AG04449 (cell line): ENCODE measurements at places on chromosomes 16 and 17.

DNA sequence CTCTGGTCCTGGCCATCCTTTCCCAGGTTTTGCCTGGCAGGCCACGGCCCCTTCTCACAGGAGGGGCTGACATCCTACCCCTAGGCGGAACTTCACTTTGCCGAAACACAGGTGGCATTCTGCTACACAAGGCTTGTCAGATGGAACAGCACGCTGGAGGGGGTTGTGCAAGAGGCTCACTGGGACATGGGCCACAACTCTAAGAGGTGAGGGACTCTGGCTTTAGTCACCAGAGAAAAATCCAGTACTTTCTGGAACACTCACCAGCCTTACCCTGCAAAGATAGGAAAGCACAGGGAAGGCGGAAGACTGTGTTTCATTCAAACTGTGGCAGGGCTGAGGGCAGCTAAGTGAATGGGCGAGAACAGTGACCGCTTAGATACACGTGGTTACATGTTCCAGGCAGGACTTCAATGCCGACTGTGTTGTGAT, 18.3 kb downstream of the CDC42EP4 start:
- no peak for DNase-seq

DNA sequence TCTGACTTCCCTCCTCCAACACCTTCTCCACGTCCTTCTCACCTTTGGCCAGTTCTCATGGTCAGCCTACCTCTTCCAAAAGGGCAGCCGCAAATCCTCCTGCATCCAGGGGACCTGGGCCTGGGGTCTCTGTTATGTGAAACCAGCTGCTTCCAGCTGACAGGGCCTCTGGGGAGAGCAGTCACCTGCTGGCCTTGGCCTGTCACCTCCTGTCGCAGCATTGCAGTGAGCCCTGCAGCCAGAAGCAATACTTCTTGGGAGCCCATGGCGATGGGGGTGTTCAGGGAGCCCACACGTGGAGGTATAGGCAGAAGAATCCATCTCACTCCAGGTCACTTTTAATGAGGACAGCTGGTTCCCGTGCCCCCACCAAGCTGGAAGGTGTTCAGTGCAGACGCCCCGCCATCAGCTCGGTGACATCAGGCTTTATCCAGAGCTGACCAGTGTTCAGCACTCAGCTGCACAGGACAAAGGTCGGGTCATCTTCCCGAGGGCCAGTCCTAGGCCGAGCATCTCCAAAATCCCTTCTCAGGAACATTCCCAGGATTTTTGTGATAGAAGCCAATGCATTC, 1.7 kb upstream of the SLC47A2 start:
- DNase-seq, result no peak

DNA sequence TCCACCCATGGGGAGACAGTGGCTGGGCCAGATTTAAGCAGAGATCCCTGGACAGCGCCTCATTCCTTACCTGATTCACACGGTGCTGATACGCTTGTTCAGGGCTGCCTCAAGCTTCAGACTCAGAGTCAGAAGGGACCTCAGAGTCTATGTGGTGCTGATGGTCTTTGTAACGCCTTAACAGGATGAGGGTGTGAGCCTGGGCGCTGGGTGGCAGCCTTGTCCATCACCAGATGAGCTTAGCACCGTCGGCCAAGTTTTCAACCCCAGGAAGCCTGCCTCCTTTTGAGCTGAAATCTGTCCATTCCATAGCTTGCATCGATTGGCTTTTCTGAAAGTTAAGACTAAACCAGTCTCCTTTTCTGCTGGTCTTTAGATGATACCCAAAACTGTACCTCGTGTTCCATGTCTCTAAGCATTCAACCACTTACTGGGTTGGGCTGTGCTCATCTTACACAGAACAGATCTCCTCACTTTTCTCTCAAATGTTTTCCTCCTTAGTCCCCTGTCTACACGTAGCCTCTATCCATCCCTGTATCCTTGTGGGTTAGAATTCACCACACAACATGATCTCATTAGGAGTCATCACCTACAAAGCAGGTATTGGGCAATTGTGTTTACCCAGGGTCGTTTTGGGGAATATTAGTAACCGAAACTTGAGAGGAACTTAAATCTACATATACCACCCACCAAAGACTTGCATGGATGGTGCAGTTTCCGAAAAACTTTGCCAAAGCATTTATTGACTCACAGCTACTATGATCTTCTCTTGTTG, 573.4 kb downstream of the CDH13 start:
- DNase-seq, result no peak

DNA sequence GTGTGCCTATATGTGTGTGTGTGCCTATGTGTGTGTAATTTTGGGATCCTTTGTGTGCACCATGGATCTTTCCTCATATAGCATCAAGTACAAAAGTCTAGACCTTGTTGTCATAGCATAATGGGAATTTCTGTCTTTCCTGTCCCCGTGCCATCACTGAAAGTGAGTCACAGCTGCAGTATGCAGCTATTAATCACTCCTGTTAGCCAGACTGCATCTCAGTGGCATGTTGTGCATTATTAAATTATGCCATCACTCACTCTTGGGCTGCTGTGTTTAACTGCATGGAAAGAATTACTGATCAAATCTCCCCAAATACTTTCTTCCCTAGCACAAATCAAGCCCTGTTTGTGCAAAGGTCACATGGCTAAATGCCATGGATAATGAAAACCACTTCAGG, 92.4 kb downstream of the CBLN1 start:
- DNase-seq, result no peak

- no peak for DNase-seq
Observed at GRCh38 chr17:13073018-13073417, 55.2 kb upstream of the ELAC2 start.

- DNase-seq, result no peak
Observed at GRCh38 chr16:5789033-5789432, 691.4 kb upstream of the EEF2KMT start.

GRCh38 chr17:7191571-7192270, 12.6 kb upstream of the ASGR1 start:
- no peak for DNase-seq

GRCh38 chr17:54221499-54221898, 398.8 kb downstream of the KIF2B start:
- DNase-seq, result no peak

DNA sequence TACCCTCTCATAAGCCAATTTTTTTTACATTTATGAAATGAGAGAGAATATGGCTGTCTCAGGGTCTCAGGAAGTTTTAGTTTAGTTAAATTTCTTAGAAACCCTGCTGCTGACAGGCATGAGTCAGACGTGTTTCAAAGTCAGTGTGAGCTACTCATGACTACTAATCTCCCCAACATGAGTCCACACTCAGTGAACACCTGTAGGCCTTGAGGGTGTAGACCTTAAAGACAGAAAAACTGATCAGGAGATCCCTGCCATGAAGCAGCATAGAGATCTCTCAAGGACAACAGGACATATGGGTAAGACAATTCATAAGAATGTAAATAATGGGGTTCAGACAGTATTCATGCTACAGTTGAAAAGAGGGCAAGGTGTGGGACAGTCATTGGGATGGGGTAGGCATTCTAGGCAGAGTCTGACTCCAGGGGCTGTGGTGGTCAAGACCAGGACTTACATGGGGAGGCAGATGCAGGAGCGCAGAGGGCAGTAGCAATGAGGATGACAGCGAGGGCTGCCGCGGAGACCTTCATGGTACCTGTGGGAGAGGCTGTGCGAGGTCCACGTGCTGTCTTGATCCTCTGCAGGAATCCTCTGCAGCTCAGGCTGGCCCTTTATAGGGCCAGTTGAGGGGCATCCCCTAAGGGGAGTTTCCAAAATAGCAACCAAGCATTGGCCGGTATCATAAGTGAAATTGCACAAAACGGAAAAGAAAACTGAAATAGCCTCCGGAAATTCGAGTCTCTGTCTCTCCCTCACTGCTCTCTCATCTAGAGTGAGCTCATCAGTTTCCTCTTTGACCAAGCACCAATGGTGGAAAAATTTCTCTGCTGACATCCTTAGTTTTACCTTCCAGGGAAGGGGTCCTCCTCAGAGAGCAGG, at the start of gene CCL5:
CCL5 (minus strand) TSS at position 588 of the 882 bp plus-strand sequence.
- DNase-seq, result no peak

GRCh38 chr17:65485388-65486299, 75.8 kb downstream of the AXIN2 start:
- no peak for DNase-seq

DNA sequence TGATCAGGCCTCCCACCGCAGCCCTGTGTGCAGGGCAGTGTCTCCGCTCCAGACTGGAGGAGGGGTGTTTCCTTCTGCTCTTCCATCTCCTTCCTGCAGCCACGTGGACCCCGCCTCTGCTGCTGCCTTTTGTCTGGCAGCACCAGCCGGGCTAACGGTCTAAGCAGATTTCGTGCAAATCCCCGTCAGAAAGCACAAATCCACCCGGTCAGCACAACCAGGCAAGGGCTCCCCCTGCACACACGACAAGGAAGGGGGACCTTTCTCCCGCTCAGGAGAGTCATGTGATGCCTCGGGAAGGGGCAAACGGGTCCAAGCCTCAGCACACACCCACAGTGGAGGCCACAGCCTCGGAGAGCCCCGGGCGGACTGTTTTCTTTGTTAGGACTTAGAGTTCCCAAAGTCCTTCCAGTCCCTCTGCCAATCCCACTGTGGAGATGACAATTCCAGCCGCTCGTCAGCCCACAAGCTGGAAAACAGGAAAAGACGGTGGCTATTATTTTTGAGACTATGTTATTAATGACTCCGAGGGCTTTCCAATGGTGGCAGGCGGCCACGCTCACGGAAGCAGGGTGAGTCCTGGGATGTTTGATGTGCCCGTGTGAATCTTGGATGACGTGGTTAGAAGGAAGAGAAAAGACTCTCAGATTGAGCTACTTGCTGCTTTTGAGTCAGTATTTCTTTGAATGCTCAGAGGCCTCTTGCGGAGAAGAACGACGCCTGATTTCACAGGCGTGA, 22.5 kb upstream of the MEAK7 start:
- DNase-seq, result no peak

DNA sequence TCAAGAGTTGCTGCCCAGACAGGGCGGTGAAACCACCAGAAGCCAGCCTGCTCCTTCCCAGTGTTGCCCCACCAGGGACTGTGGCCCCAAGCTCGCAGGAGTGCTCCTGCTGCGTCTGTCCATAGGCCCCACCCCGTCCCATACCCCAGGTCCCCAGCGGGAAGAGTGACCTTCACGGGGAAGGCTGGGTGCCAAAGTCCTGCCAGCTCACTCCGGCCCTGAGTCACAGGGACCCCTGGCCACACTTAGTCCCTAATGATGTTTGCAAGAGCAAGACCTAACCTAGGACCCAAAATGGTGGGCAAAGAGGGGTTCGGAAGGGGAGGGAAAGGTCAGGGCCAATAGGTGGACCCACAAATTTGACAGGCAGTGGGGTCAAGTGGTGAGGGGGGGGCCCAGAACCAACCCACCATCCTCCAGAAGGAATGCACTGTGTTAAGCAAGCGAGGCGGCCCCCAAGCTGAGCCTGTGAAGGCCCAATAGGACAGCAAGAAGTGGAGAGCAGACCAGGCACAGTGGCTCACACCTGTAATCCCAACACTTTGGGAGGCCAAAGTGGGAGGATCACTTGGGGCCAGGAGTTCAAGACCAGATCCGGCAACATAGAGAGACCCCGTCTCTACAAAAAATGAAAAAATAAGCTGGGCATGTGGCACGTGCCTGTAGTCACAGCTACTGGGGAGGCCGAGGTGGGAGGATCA, 3.3 kb downstream of the DOK4 start:
- no peak for DNase-seq

DNA sequence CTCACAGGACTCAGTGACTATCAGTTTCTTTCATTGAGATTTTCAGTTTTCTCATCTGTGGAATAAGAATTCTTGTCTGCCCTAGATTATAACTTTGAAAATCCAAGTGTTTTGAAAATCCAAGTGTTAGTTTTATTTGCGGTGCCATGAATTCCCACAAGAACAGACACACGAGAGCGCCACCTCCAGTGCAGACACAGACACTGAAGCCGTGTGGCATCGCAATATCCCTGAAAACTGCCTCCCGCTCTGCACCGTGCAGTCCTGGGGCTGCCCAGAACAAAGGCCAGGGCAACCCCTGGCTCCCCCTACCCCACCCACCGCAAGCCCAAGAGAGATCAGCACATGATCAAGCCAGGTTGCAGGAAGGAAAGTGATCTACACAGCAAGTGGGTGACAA, 229.5 kb upstream of the ASIC2 start:
- no peak for DNase-seq

GRCh38 chr16:87240211-87241136, 76.7 kb downstream of the C16orf95 start:
- DNase-seq, result no peak

- no peak for DNase-seq
Observed at GRCh38 chr17:80746262-80746935, 201.8 kb downstream of the RPTOR start.

GRCh38 chr16:80466024-80466987, 74.5 kb upstream of the DYNLRB2 start:
- no peak for DNase-seq

- DNase-seq, result no peak
Observed at GRCh38 chr17:5667871-5668270, 83.6 kb upstream of the NLRP1 start.

DNA sequence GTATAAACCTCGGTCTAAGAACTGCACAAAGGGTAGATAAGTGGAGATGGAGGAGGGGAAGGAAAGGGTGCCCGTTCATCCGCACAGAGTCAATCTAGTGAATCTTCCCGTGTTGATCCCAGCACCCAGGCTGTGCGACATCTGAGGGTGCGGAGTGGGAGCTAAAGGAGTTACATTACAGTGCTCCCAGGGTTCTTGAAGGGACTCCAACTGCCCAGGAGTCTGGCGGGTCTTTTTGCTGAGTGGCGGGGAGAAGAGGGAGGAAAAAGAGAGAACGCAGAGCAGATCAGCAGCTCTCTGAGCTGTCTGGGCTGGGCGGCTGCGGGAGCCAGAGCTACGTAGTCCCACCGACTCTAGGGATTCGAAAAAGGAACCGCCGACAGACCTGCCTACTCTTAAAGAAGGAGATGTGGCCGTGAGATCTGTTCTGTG, 1.6 kb upstream of the CA10 start:
- no peak for DNase-seq

DNA sequence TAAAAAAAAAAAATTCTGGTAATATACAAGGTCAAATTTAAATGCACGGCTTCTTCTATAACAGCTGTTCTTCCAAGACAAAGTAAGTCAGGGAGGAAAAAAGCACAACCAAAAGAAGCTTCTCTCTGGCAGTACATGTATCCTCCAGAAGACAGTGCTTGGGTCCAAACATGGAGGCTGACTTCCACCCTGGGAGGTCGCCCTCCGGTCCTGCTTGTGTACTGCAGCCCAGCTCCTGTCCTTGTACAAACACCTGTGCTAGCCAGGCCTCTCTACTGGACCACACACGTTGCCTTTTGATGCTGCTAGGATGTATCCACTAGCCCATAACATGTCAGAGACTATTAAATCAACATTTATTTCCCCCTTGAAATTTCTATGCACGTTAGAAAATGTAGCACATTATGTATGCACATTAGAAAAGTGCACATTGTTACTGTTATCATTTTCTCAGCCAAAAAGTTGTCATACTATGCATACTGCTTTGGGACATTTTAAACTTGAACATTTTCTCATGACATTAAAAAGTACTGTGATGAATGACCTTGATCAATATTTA, 21.9 kb downstream of the TEKT3 start:
- no peak for DNase-seq

GRCh38 chr16:86992587-86992986, 324.6 kb downstream of the C16orf95 start:
- no peak for DNase-seq

- DNase-seq, result no peak
Observed at GRCh38 chr16:6063526-6063925, 965.9 kb upstream of the EEF2KMT start.

GRCh38 chr17:65514541-65514940, 46.9 kb downstream of the AXIN2 start:
- DNase-seq, result no peak
